Cortex of kidney (tissue), 1 donor: ENCODE measurements at places on chromosomes 7 and 10.

GRCh38 chr10:119087271-119087882 is 6.8 kb upstream of the EIF3A start:
- DNase-seq: no peak

DNA sequence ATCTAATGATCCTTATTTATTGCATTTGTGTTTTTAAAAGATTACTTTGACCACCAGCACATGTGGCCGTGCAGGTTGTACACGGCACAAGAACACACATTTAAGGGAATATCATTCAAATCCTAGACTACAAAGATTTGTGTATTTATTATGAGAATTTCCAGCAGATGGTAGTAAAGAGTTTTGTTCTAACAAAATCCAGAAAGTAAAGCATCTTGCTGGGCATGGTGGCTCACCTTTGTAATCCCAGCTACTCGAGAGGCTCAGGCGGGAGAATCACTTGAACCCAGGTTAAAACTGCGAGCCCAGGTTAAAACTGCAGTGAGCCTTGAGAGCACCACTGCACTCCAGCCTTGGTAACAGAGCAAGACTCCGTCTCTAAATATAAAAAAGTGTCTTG is 31.5 kb downstream of the MACROH2A2 start:
- no peak for DNase-seq

GRCh38 chr10:22326145-22326702 is 5.3 kb downstream of the BMI1 start:
- no peak for DNase-seq

- DNase-seq: no peak
These were observed 46.5 kb downstream of the SLK start for GRCh38 chr10:104013489-104013888.

DNA sequence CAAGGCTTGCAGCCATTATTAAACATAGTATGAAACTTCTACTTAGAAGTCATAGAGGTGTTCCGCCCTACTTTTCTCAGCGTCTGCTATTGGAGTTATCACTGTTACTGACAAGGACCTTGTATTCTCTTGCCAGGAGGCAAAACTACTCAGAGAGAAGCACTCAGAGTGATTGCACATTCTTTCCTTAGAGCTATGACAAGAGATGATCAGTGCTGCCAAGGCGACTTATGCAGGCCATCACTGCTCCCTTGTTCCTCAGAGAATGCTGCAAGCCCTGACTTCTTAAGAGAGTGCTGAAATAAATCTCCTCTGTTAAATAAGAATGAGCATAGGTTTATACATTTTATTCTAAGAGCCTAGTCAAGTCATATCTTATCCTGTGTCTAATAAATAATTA is 534.6 kb upstream of the PHF14 start:
- no peak for DNase-seq

DNA sequence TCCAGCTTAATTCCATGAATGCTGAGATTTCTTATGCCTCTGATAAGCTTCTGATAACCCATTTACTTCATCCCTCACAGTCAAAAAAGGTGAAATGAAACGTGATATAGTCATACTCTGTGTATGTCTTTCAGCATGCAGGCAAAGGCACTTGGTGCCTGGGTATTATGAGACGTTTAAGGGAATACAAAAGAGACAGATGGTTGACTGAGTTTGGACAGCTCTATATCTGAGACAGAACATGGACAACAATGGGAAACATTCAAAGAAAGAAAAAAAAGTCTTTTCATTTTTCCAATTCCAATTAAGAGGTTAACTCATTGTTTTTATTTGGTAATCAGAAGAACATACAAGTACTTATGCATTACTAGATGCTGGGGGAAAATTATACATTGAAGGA is 96.2 kb downstream of the PPP1R17 start:
- no peak for DNase-seq

- no peak for DNase-seq
These were observed 44.1 kb upstream of the ZNRF2 start for GRCh38 chr7:30240106-30240800.

- no peak for DNase-seq
These were observed 47.9 kb downstream of the SEPTIN7 start for GRCh38 chr7:35848725-35849124.
